CD4-positive, alpha-beta T cell treated with Interleukin-4 for 4 hours (primary cell): ENCODE measurements at places on chromosomes 13 and 19.

DNA sequence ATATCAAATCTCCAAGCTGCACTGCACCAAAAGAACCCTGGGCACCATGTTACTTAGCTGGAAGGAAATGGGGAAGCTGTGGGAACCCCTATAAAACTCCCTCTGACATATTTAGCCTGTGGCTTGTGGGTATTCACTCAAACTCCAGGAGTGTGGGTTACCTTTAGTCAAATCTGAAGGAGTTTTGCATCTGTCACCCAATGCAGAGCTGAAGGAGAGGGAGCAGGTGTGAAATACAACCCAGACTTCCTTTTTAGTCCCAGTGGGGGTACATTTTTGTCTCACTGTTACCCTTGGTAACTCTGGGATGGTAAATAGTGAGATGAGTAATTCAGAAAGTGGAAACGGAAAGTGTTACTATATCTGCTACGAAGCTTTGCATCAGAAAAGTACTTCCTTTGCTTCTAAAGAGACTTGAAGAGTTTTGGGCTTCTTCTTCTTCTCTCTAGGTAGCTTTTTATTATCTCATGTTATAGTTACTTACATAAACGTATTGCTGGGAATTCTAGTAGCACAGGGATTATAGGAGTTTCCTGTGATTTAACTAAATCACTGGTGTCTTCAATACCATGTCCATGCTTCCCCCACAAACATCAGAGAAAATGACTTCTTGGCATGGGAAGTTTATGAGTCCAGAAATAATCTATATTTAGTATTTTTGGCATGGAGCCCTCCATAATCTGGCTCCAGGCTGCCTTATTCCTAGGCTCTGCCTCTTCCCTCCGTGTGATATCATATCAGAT lies 105.9 kb downstream of the AKAP11 start:
- peak; percentile 84 for DNase-seq

DNA sequence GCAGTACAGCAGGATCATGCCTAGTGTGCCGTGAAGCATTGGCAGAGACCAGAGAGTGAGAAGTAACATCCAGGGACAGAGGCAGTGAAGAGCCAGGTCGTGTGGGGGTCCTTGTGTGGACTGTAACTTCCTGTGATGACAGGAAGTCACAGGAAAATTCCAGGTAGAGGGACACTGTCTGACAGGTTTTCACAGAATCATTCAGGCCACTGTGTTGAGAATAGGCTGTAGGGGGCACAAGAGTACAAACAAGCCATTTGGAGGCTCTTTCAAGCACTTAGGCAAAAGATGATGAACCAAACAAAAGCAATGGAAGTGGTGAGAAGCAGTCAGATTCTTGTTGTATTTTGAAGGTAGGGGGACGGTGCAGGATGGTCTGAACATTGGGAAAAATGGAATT lies 46.4 kb downstream of the N4BP2L1 start:
- DNase-seq = peak; percentile 44

DNA sequence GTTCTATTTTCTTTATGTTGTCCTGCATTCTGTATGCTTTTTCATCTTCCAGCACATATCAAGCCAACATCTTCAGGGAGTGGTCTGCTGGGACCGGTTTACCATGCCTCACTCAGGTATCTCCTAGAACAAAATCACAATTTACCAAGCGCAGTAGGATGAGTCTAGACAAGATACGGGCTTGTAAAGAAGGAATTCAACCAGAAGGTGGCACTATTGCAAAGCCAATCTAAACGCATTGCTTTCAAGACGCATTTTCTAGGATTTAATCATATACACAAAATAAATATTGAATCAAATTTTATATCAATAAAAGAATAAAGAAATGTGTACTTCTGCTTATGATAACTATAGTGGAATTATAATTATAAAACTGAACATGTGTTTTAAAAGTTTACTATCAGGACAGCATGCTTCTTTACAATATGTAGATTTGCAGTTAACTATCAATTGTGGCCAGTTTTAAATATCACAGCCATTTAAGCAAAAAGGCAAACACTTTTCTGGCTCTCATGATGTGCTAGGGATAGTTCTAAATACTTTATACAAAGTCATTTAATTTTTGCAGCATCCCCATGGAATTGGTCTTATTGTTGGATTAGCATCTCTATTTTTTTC lies 16.1 kb upstream of the TPP2 start:
- peak; percentile 74 for DNase-seq

- DNase-seq = no peak
Measured at GRCh38 chr19:6213266-6213595, 66.5 kb downstream of the MLLT1 start.

- DNase-seq = peak; percentile 51
Measured at GRCh38 chr13:33228648-33229445, 56.7 kb downstream of the STARD13 start.
